WTC11 (cell line): ENCODE measurements at places on chromosomes 6 and 20.
A peak's percentile ranks its signal among the peaks of the same experiment; 100 is the strongest.

DNA sequence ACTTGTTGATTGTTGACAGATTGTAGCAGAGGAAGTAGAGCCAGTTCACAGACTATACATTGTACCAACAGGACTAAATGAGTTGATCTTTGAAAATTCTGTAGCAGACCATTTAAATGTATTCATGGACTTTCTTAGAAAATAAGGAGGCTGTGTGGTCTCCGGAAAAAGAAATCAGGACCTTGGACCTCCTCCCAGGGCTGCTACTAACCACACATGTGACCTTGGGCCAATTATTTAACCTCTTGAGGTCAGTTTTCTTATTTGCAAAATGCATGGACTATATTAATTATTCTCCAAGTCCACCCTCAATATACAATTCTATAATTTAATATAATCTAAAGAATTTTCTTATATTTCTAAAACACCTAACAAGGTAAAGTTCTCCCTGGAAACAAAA lies 492.0 kb upstream of the JAG1 start:
- no peak for DNase-seq

- DNase-seq: no peak
Observed at GRCh38 chr6:110999634-111000270, 17.9 kb downstream of the RPF2 start.

GRCh38 chr6:11042025-11042749 lies 1.9 kb downstream of the ELOVL2 start:
- no peak for DNase-seq

GRCh38 chr20:57680934-57681914 lies 28.6 kb downstream of the PMEPA1 start:
- no peak for DNase-seq

- no peak for DNase-seq
Observed at GRCh38 chr6:118606268-118606667, 45.1 kb downstream of the CEP85L start.

GRCh38 chr20:36463212-36464061 lies 77.9 kb upstream of the MYL9 start:
- no peak for DNase-seq

DNA sequence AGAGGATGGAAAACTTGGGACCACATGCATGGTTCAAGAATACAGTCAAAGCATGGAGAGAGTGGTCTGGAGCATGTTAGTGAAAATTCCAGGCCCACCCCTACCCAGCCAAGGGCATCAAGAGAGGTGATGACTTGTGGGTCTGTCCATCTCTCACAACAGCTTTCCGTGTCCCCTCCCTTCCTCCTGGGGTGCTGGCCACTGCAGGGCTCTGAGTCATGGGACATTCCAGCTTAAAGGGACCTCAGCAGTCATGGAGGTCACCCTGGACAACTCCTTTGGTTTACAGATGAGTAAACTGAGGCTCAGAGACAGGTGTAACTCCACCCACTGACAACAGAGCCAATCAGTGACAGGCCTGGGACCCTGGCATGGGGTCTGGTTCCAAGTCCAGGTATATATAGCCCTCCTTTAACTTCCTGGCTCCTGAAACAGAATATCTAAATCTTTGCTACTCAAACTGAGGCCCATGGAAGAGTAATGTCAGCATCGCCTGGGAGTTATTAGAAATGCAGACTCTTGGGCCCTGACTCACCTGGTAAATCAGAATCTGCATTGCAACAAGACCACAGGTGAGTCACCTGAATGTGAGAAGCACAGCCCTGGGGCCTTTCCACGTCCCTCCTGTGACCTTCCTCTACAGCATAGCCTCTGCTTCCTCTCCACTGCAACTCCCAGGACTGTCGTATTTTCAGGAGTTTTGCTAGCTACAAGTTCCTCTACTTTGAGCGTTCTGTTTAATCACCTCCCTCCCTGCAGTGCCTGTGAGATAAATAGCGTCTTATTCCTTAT lies 170.2 kb downstream of the ZDHHC14 start:
- DNase-seq: no peak

- DNase-seq: no peak
Observed at GRCh38 chr20:38604873-38605303, 3.3 kb downstream of the ARHGAP40 start.

DNA sequence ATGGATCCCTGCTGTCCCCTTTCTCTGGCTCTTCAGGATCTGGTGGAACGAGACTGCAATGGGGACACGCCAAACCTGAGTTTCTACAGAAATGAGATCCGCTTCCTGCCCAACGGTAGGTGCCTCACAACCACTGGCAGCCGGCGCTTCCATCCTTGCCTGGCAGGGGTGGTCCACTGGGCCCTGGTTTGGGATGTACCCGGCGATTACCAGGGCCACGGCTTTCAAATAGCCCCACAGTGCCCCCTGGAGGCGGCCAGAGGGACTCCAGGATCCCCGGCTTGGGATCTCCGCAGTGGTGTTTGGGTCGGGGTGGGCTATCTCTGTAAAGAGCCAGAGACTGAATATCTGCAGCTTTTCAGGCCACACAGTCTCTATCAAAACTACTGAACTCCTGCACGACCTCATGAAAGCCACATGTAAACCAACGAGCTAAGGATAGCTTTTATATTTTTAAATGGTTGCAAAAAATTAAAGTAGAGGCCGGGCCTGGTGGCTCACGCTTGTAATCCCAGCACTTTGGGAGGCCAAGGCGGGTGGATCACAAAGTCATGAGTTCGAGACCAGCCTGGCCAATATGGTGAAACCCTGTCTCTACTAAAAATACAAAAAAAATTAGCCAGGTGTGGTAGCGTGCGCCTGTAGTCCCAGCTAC lies 3.7 kb downstream of the OGFR start:
- peak; percentile 88 for DNase-seq

DNA sequence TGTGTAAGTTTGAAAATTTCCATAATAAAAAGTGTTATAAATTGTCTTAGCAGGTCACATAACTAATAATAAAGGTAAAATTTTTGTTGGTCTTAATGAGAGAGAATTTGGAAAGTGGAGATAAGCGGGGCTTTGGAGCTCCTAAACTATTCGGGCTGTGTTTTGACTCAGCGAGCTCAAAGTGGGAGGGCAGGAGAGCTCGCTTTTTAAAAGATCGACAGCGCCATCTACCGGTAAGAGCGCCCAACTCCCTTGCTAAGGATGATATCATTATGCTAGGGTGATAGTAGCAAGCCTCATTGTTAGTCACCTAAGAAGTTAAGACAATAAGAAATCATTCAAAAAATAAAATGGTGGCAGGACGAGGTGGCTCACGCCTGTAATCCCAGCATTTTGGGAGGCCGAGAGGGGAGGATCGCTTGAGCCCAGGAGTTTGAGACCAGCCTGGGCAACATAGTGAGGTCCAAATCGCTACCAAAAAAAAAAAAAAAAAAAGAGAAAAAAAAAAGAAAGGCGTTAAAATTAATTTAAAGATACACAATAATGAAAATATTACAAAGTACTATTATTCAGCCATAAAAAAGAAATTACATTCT lies 24.8 kb downstream of the C6orf15 start:
- DNase-seq: peak; percentile 91

GRCh38 chr6:15535495-15536197 lies 127.2 kb downstream of the DTNBP1 start:
- no peak for DNase-seq

DNA sequence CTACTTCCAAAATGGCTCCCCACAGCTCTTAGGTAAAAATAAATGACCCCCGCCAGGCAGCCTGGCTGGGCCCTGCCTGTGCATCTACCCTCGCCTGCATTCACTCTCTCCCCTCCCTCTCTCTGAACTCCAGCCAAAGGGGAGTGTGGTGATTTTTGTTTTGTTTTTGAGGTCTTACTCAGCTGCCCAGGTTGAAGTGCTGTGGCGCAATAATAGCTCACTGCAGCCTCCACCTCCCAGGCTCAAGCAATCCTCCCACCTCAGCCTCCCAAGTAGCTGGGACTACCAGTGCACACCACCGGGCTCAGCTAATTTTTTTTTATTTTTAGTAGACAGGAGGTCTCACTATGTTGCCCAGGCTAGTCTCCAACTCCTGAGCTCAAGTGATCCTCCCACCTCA lies 15.8 kb downstream of the NFATC2 start:
- DNase-seq: no peak

DNA sequence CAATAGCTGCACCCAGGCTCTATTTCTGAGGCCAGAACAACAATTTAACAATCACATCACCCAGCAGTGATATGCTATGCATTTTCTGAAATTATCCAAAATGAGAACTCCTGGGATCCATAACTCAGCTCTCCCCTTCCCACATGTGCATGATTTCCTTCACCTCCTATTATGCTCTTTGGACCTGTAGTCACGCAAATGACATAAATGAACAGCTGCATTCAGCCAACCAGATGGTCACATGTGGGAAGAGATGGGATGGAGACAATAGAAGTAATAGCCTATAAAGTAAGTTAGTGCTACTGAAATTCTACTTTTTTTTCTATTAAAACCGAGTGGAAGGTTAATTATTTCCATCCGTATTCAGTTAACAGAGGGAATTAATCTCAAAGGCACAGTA lies 662.1 kb upstream of the ID4 start:
- no peak for DNase-seq

GRCh38 chr20:51059862-51060261 lies 37.0 kb upstream of the KCNG1 start:
- no peak for DNase-seq

GRCh38 chr20:2680046-2680445 lies 12.5 kb upstream of the EBF4 start:
- DNase-seq: no peak

- no peak for DNase-seq
Observed at GRCh38 chr6:36781669-36782068, 57.6 kb downstream of the CPNE5 start.

DNA sequence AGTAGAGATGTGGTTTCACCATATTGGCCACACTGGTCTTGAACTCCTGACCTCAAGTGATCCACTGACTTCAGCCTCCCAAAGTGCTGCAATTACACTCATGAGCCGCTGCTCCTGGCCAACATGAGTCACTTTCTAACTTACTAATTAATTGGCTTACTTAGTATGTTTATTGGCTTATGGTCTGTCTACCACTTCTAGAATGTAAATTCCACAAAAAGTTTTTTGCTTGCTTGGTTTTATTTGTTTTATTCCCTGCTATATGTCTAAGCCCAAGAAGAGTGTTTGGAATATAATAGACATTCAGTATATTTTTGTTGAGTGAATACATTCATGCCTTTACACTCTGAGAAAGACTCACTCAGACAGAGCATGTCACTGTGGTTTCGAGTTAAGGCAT lies 86.0 kb downstream of the SAMD3 start:
- DNase-seq: no peak

GRCh38 chr20:32119734-32120133 lies 10.2 kb downstream of the TM9SF4 start:
- DNase-seq: no peak

- DNase-seq: no peak
Observed at GRCh38 chr6:16177881-16178280, 49.0 kb downstream of the MYLIP start.
